Activated CD4-positive, alpha-beta T cell treated with anti-CD3 and anti-CD28 coated beads, Interleukin-2, amount 10 ng/mL, durations not matched to agents 7 days and 5 days (primary cell): ENCODE measurements at places on chromosomes 7 and 10. TPM values are rescaled to one million over a fixed set of nuclear protein-coding genes. Genes with fewer than 3 reads are reported as not detected.

Gene H2BK1
- not detected for total RNA-seq

Gene CDC14C
- not detected for total RNA-seq

Gene TUBAL3
- total RNA-seq: not detected

Gene CALHM1
- total RNA-seq: 0.12 TPM

Gene MYOF
- 2.7 TPM for total RNA-seq

Gene C10orf105
- total RNA-seq: 0.71 TPM

Gene LRIT1
- total RNA-seq: not detected

Gene DEPP1
- total RNA-seq: 0.33 TPM

Gene SORCS1
- not detected for total RNA-seq

Gene CYP2C19
- total RNA-seq: not detected

Gene GRM8
- total RNA-seq: not detected

Gene GNGT1
- total RNA-seq: not detected

Gene TMEM254
- total RNA-seq: 20.4 TPM

Gene MRC1
- not detected for total RNA-seq

Gene WDR86
- total RNA-seq: 0.77 TPM

Gene CYP3A7
- total RNA-seq: not detected

Gene PRLHR
- not detected for total RNA-seq

Gene SAMD8
- total RNA-seq: 13.3 TPM

Gene FGF8
- total RNA-seq: not detected

Gene SAP25
- 34.6 TPM for total RNA-seq

Gene CXCL12
- not detected for total RNA-seq

Gene WNT8B
- 0.10 TPM for total RNA-seq

Gene NANOS1
- total RNA-seq: 0.19 TPM

Gene NPTX2
- total RNA-seq: not detected

Gene CLCN1
- not detected for total RNA-seq

Gene IQUB
- total RNA-seq: not detected

Gene DRGX
- not detected for total RNA-seq

Gene HMX3
- not detected for total RNA-seq

Gene PVRIG
- total RNA-seq: 66.6 TPM

Gene AMPH
- not detected for total RNA-seq

Gene RADIL
- 0.84 TPM for total RNA-seq

Gene ZNF804B
- not detected for total RNA-seq

Gene SPDYE17
- total RNA-seq: not detected

Gene SPDYE16
- 0.30 TPM for total RNA-seq

Gene BLNK
- total RNA-seq: not detected

Gene HOXA11
- total RNA-seq: not detected
